Stimulated activated CD8-positive, alpha-beta memory T cell treated with anti-CD3 and anti-CD28 coated beads, Interleukin-7, amount 100 ng/mL, for 1 hour (primary cell): ENCODE measurements at places on chromosomes 16 and 17.

DNA sequence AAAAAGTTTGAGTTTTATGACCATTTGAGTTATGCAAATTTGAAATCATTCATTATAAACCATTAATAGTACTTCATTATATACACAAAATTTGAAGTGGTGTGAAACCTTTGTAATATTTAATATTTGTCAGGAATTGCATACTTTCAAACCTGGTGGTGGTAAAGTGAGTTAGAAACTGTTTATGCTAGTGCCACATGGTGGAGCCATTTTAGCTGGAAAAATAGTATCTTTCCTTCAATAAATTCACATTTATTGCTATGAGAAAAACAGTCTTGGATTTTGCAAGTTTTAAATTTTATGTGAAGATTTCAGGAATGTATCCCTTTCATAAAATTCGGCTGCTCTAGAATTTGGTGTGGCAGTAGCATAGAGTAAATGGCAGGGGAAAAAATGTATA, 7.3 kb upstream of the BLMH start:
- DNase-seq = no peak

GRCh38 chr17:81488276-81488860, 24.2 kb downstream of the ACTG1 start:
- no peak for DNase-seq

- no peak for DNase-seq
Observed at GRCh38 chr17:10776381-10776780, 27.5 kb downstream of the TMEM238L start.

DNA sequence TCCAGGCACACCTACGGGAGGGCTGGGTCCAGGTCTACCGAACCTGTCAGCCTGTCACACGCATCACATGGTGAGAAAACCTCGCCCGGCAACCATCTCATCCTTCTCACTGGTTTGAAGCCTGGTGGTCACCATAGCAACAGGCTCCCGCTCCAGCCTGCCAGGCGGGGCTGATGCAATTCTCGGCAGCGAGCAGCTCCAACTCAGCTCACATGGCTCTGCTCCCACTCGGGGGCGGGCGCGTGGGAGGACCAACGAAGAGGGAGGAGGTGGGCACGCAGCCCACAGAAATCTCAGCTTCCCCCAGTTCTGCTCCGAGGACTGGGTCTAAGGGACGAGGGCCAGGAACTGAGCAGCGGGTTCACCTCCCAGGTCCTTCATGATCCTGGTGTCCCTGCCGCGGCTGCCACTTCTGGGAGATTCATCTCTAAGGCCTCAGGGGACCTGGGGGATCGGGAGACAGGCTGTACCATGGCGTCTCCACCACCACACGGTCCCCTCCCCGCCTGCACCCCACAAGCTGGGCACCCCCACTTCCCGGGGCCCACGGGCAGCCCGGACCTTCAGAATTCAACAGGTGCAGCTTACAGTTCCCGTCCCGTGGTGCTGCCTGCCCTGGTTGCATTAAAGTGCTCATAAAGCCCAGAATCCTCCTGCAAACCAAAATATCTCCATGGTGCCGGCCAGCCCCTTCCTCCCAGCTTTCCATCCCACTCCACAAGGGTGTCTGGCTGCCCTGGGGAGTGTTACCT, 25.8 kb downstream of the ABR start:
- DNase-seq = no peak

DNA sequence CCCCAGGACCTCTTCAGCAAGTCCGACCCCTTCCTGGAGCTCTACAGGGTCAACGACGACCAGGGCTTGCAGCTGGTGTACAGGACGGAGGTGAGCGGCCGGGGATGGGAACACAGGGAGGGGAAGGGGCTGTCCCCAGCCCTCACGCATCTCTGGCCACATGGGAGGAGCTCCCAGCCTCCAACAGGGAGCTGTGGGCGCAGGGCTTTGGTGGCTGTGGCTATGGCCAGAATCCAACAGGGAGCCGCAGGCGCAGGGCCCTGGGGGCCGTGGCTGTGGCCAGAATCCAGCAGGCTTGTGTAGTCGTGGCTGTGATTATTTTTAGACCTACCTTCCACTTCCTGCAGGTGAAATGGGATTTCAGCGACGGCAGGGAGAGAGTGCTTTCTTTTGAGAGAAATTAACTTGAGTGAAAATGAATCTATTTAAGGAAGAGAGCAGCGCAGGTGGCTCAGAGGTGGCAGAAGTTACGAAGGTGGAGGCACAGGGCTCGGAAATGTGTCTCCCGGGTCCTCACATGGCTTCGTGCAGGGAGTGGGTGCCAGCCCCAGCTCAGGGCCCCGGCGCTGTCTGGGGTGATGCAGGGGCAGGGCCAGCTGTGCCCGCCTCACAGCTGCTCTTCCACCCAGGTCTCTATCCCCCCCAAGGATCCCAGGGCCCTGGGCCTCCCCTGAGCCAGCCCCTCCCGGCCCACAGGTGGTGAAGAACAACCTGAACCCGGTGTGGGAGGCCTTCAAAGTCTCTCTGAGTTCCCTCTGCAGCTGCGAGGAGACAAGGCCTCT, 9.4 kb downstream of the CPNE7 start:
- no peak for DNase-seq

DNA sequence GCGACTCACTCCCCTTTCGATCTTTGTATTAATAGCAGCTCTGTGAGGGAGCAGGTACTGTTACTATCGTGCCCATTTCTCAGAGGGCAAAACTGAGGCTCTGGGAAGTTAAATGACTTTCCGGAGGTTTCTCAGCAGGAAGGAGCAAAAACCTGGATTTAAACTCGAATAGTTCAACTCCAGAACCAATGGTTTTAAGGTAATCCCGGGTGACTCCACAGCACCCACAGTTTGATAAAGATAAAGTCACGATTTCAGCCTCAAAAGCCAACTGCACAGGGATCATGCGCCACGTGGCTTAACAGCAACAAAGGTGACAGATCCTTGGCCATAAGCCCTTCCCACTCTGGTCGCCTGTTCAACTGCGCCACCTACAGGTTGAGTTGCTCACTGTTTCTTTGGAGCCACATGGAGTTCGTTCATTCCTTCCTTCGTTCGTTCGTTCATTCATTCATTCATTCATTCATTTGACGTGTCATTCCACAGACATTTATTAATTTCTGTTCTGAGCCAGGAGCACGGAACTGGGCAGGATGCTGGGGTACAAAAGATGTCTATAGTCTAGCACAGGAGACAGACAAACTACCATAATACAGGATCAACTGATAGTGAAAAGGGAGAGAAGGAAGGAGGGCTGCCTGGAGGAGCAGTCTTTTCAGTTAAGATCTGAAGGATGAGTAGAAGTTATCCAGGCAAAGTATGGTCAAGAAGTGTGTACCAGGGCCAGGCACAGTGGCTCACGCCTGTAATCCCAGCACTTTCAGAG, 134.8 kb downstream of the HS3ST2 start:
- DNase-seq = no peak

GRCh38 chr16:82605076-82605475, 21.7 kb upstream of the CDH13 start:
- no peak for DNase-seq

DNA sequence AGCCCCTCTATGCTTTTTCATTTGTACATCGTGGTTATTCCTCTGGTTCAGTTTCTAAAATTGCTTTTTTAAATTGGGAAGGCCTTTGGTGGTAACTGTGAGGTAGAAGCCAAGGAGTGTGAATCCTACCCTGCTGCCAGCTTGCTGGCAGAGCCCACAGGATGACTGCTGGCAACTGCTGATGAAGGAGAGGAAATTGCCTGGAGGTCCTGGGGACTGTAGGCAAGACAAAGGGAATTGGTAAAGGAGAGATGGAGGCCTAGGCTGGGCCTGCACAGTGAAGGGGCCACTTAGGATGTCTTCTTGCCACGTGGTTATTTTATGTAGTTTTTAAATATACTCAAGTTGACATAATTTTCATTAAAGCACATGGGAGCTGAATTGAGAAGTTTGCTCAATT, 15.8 kb downstream of the C17orf58 start:
- no peak for DNase-seq

DNA sequence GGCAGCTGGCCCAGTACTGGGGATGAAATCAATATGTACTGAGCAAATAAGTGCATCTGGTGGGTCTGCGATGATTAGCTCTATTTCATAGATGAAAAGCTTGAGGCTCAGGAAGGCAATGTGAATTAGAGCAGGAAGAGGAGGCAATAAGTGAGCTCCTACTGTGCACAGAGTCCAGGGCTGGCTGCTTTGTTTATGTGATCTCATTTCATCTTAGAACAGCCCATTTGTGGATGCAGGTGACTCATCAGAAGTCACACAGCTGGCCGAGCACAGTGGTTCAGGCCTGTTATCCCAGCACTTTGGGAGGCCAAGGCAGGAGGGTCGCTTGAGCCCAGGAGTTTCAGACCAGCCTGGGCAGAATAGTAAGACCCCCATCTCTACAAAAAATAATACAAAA, 7.1 kb downstream of the TMEM114 start:
- no peak for DNase-seq

GRCh38 chr16:28623172-28623711, 13.4 kb upstream of the SULT1A1 start:
- peak; percentile 20 for DNase-seq

DNA sequence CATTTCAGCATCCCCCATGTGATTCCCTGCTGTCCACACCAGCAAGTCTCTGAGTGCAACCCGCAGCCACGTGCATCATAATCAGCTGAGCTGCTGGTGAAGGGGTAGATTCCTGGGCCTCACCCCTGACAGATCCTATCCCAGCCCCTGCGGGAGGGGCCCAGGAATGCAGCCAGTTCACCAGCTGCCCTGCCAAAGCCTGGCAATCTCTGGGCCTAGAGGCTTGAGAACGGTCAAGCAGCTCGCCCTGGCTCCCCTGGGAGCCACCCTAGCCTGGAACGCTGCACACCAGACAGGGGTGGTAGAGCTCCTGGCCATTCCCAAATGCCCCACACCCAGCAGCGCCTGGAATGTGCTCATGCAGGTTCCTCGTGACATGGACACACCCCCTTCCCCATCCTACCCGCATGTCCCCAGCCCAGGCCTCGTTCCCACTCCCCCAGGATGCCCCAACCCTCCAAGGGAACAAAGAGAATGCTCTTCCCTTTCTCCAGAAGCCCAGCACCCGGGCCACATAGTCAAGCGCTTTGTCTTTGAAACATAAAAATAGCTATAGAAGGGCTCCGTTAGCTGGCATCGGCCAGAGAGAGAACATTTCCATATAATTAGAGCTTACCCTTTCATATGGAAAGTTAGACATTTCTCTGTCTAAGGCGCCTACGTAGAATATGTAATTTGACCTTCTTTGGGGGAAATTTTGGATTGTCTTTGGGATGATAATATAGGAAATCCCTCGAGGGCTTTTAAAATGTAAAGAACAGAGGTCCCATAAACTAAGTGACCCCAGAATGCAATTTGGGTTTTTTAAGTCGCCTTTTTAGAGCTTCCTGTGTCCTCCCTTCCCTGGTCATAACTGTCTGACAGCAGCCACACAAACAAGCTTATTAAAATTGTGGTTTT, 3.4 kb downstream of the CEP295NL start:
- DNase-seq = no peak

GRCh38 chr17:4582691-4583090, 1.6 kb upstream of the SMTNL2 start:
- no peak for DNase-seq

DNA sequence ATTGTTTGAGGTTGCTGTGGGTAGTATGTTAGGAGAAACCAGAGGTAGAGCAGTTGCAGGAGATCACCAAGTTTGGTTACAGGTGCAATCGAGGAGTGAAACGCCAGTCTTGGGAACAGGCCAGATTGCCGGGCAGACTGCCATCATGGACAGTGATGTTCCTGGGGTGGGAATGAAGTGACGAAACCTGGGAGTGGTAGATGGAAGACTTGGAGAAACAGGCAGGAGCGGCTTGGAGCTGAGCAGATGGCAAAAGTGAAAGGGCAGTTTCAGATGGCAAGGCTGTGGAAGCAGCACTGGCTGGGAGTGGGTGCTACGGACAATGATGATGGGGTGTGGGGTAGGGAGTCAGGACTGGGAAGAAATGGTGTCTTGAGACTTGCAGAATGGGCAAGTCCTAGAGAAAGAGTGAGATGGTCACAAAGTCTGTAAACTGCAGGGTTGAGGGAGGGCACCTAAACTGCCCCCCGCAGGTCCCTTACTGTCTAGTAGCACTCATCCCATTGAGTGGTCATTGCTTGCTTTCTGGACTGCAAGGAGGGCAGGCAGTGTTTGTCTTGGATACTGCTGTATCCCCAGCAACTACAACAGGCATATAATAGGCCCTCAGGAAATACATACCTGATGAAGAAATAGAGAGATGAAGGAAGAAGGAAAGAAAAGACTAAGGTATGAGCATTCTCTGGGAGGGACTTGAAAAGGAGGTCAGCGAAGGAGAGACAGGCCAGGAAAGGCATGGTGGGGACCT, 29.5 kb upstream of the ULK2 start:
- no peak for DNase-seq

GRCh38 chr17:7797976-7798375, 36.0 kb upstream of the KDM6B start:
- no peak for DNase-seq

- no peak for DNase-seq
Observed at GRCh38 chr16:85989863-85990643, 91.1 kb downstream of the IRF8 start.

GRCh38 chr16:88578446-88579313, 8.5 kb downstream of the ZC3H18 start:
- DNase-seq = no peak

- DNase-seq = no peak
Observed at GRCh38 chr17:46944931-46945330, 22.0 kb downstream of the GOSR2 start.

DNA sequence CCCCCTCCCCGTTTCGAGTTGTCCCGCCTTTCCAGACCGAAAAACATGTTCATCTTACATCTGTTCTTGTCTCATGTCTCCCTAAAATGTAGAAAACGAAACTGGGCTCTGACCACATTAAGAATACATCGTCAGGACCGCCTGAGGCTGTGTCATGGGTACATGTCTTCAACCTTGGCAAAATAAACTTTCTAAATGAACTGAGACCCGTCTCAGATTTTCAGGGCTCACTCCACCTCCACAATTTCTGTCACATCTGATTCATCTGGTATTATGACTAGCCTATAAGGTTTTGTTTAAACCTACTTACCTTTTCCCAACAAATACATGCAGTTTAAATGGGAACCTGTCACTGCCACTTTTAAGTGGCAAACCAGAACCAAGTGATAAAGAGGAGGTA, 621 bp downstream of the SDR42E1 start:
- no peak for DNase-seq

DNA sequence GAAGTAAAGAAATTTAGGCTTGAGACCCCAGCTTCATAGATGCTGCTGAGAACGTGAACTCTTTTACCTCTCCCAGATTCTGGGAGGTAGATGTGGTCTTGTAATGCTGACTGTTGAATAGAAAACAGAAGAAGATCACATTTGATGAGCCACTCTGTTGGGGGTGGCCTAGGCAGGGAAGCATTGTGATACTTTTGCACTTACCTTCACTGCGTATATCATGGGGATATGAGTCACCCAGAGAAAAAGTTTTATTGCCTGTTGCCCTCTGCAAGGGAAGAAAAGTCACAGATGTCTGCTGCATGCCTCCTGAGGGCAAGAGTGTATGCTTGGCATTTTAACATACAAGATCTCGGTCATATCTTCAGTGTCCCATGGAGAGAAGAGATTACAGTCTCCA, 365.4 kb downstream of the SNX29 start:
- no peak for DNase-seq

DNA sequence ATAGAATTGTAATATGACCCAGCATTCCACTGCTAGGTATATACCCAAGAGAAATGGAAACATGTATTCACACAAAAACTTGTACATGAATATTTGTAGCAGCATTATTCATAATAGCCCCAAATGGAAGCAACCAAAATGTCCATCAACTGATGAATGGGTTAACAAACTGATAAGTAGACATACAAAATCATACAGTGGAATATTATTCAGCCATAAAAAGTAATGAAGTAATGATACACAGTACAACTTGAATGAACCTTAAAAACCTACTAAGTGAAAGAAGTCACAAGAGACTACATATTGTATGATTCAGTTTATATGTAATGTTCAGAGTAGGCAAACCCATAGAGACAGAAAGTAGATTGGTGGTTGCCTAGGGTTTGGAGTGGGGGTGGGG, 40.5 kb upstream of the GOSR1 start:
- DNase-seq = no peak
